Right forelimb (tissue), 1 donor: ENCODE measurements at places on chromosomes 3 and 15.

DNA sequence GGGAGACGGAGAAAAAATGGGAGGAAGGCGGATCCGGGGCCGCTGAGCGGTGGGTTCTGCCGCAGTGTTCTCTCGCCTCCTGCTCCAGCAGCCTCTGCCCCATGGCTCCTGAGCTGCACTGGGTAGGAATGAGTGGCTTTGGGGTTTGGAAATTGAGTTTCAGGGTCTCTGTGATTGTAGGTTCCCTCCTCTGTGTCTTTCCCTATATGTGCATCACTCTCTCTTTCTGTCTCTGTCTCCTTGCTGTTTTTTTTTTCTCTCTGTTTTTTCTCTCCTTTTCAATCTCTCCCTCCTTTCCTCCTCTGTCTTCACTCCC is 1.9 kb downstream of the GRM7 start:
- DNase-seq, result no peak

GRCh38 chr3:148866261-148866660 is 1.2 kb downstream of the CPA3 start:
- no peak for DNase-seq

- no peak for DNase-seq
Observed at GRCh38 chr3:120113128-120114116, 19.2 kb upstream of the GSK3B start.

DNA sequence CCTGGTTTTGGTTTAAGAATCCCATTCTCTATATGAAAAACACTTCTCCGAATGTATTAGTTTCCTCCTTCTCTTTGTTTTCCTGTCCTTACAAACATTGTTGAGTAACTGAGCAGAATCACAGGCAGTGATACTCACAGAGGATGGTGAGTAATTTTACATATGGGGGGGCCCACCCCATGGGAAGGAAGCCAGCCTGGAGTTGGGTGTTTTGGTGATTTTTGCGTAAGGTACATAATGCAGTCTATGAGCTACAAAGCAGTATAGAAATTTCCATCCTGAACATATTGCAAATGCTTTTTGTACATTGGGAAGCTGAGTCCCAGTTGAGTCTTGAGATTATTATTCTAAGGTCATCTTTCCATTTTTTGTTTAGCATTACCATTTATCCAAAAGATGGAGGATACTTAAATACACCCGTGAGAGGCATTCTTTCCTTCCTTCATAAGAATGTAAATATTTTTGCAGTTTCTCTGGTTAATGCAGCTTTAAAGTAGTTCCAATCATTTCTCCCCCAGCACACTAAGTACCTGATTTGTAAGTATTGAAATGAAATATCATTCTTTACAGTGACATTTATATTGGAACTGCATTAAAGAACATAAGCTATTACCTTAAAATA is 476.8 kb downstream of the AGBL1 start:
- no peak for DNase-seq

GRCh38 chr15:31269816-31270575 is 56.6 kb upstream of the KLF13 start:
- DNase-seq, result no peak

- peak; percentile 58 for DNase-seq
Observed at GRCh38 chr3:157815739-157816138, 290.5 kb downstream of the SHOX2 start.

DNA sequence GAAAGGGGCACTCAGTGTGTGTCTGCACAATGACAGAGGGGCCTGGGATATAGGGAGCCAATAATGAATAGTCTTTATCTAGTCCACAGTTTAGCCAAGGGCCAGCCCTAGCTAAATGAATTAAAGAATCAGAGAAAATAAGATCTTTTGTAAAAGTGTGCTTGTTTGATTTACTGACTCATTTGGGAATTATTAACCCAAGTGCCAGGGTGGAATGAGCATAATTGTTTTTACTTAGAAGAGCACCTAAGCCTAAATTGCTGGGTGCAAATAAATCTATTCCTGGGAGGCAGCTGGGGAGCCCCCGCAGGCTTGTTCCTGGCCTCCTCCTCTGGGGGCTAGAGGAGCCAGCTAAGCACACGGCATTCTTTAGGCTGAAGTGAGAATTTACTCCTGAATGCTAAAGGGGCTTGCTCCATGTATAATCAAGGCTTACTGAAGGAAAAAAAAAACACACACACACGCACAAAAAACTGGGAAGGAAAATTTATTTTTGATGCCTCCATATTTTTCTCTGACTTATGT is 405.3 kb upstream of the SUCLG2 start:
- no peak for DNase-seq

- peak; percentile 90 for DNase-seq
Observed at GRCh38 chr3:126752303-126753190, 48.5 kb downstream of the CHCHD6 start.

GRCh38 chr3:140456974-140457373 is 220.9 kb upstream of the TRIM42 start:
- DNase-seq, result no peak

DNA sequence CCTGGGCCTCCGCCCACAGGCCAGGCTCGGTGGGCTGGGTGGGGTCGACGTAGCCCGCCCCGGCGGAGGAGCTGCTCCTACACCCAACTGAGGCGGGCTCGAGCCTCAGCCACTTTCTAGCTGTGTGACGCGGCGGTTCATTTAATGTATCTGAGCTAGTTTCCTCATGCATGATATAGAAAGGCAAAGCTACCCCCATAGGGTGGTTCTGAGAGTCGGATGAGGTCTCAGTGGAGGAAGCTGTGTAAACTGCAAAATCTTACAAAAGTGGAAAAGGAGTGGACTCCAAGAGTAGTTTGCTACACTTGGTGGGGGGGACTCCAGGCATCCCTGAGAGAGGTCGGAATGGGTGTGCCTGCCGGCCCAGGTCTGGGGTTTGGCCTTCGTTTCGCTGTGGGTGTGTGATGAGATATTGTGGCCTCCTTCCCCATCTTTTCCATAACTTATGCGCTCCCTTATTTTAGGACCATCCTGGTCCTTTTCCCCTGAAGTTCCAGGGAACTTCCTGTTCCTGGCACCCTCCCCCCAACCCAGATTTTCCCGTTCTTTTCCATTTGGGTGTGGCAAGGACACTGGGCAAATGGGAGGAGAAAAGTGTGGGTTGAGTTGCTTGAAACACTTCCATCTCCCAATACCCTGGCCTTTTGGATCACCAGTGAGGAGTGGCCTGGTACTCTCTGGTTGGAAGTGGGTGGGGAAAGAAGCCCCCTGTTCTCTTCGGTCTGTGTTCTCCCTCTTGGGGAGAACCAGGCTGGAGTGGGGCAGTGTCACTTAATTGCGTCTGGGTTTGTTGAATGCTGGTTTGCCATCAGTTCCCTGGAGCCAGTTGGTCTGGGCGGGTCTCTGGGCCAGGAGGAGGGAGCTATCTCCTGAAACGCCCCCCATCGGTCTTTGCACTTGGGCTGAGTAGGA is 1.1 kb downstream of the PDIA5 start:
- DNase-seq, result no peak
